ENCODE measurements at places on chromosomes 3 and 15. TPM values are rescaled to one million over a fixed set of nuclear protein-coding genes. Genes with fewer than 3 reads are reported as not detected.

- no peak for DNase-seq
These were observed 44.6 kb upstream of the SLC25A36 start for GRCh38 chr3:140896997-140897396.

- DNase-seq: no peak
These were observed 118.6 kb upstream of the PRR20G start for GRCh38 chr3:127406309-127407025.

XYLB gene
- polyA plus RNA-seq: 4.5 TPM

- DNase-seq: no peak
These were observed 145.5 kb downstream of the TIGIT start for GRCh38 chr3:114439284-114439683.

TPRG1 gene
- 1.6 TPM for polyA plus RNA-seq

DNA sequence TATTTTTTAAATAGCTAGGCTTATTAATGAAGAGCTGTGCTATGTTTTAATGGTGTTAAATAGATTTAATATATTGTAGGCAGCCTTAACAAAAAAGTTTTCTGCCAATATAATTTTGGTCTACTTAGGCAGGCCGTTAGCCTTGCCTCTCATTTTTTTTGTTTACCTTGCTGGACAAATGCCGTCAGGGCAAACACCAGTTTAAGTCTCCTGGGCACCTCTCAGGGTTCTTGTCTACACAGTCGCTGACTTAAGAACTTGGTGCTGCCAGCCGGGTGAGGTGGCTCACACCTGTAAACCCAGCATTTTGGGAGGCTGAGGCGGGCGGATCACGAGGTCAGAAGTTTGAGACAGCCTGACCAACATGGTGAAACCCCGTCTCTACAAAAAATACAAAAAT lies 153.3 kb downstream of the ULK4 start:
- no peak for DNase-seq

ENTPD3 gene
- 9.4 TPM for polyA plus RNA-seq

CYP1A1 gene
- 1.1 TPM for polyA plus RNA-seq

Data from right lung (tissue), 10 donors.